ENCODE measurements at places on chromosomes 4 and X.

GRCh38 chrX:107360788-107361360 lies 88.6 kb upstream of the FRMPD3 start:
- DNase-seq: no peak

DNA sequence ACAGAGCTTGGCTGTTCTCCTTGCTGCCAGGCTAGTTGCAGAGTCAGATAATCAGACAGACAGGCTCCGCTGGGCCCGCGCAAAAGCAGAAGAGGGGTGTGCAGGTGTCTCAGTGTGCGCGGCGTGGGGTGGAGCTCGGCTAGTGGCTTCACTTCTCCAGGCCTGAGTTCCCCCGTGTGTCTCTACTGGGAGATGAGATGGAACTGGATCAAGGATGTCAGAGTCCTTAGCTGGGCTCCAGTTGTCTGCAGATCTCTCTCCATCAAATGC lies 21.1 kb downstream of the HTRA3 start:
- no peak for DNase-seq

- DNase-seq: no peak
Measured at GRCh38 chr4:151434183-151434860, 25.3 kb downstream of the FHIP1A start.

- DNase-seq: no peak
Measured at GRCh38 chr4:16237715-16238114, 11.4 kb upstream of the TAPT1 start.

DNA sequence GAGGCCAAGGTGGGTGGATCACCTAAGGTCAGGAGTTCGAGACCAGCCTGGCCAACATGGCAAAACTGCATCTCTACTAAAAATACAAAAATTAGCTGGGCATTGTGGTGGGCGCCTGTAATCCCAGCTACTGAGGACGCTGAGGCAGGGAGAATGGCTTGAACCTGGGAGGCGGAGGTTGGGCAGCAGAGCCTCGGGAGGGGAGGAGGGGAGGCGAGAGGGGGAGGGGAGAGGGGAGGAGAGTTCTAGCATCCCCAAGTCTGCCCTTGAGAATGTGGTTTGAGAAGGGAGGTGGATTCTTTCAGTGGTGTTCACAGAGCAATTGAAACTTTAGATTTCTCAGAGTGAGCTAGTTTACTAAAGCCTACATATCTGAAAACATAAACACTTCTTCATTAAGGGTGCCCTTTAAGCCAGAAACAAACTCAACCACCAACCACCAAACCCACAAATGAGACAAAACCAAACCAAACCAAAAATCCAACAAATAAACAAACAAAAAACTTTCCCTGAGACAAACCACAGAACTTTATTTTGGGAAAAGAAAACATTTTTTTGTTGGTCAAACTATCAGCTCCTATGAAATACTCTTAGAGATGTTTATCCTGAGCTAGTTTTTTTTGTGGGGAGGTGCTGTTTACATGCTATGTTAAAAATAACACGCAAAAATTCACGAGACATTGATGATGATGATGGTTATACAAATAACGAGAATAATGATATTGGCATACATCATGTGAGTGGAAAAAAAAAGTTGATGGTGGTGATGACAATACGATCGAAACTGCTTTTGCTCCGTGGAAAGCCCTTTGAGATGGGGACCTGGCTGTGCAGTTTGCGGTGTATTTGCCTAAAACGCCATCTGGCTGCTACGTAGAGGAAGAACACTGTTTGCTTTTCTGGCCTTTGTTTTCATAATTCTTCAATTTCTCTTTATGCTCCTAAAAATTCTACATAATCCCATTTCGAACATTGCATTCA lies 98.2 kb upstream of the PRKX start:
- peak; percentile 0 for DNase-seq

DNA sequence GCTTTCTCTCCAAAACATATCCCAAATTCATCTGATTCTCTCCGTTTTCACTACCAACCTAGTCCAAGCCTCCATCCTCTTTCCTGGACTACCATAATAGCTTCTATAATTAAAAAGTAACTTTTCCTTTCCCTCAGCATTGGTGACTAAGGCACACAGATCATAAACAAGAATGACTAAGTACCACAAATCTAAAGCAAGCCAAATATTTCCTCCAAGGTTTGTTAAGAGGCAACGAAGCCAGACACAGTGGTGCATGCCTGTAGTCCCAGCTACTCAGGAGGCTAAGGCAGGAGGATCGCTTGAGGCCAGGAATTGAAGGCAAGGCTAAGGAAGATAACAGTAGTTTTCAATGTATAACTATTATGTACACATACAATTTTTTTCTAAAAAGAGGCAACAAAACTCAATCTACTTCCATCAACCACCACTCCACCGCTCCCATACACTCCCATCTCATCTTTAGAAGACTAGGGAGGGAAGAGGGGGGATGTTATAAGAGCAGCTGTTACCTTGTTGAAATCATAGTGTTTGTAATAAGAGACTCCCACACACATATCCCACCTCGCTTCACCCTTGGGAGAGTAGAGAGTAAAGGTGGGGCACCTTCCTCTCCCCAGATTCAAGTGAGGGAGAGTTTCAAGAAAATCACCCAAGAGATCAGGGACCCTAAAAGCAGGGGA lies 4.2 kb upstream of the JCHAIN start:
- DNase-seq: no peak

- DNase-seq: no peak
Measured at GRCh38 chr4:6183740-6184139, 16.6 kb downstream of the JAKMIP1 start.

DNA sequence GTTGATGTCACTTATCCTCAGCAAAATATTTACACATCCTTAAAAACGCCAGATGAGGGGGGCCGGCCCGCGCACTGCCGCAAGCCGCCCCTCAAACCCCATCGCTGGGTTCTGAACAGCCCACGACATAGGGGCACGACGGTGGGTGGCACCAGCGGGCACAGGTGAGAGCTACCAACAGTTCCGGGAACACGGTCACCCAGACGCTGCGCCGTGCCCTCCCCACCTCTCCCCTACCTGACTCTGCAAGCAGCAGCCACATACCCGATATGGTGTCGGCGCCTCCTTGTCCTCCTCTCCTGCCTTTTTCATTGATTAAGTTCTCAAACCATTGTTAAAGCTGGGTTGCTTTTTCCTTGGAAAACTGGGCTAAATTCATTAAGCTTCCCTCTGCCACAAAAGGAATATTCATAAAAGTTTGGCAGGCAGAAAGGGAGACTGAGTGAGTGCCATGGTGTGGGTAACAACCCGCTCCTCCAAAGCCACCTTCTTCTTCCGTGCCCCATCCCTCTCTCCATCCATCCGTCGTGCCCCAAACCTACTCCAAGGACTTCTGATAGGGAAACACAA lies 1.4 kb downstream of the RAI2 start:
- DNase-seq: no peak

GRCh38 chrX:40148385-40149285 lies 50.9 kb upstream of the BCOR start:
- DNase-seq: no peak

DNA sequence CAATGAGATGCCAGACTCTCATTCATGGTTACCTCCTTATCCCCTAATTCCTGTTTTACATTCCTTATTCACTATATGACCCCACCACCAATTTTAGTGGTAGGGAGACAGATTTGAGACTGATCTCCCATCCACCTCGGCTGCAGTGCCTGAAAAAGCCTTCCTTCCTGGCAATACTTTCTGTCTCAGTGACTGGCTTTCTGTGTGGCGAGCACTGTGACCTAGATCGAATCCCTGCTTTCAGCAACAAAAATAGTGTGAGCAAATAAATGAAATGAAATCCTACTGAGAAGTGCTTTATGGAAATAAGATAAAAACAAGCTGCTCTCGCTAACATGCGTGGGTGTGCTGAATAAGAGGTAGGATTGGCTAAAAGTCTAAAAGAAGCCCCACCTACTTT lies 165.3 kb downstream of the GPM6A start:
- DNase-seq: no peak

DNA sequence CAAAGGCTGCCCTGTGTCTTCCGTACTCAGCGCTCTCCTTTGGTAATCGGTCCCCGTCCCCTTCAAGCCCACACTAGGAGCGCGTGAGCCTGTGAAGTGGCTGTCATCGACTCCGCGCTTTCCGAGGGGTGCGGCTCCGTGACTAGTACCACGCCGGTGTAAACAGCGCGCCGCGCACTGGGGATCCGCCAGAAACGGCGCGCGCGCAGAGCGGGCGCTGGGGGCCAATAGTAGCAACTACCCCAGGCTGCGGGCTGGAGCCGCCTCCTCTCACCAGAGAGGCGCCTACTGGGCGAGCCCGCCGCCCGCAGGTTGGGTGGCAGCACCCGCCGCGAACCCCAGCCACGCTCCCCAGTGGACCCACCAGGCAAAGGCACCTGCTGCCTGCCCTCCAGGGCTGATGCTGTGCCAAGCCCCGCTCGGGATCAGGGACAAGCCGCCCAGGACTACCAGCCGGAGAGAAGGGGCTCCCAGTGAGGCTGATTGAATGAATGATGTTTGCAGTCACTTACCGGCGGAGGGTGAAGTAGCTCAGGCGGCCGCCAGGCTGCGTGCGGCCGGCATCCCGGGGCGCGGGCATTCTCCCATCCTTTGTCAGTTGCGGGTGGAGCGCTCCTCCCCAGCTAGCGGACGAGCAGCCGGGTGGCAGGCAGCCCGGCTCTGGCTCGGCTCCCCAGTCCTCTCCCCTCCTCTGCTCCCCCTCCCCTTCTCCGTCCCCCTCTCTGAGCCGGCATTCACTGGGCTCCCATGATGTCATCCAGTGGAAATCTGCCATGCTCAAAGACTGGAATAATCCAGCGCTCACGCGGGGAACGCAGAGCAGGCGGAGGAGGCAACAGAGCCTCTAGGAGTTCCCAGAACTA lies 370.3 kb upstream of the SMIM31 start:
- peak; percentile 80 for DNase-seq

DNA sequence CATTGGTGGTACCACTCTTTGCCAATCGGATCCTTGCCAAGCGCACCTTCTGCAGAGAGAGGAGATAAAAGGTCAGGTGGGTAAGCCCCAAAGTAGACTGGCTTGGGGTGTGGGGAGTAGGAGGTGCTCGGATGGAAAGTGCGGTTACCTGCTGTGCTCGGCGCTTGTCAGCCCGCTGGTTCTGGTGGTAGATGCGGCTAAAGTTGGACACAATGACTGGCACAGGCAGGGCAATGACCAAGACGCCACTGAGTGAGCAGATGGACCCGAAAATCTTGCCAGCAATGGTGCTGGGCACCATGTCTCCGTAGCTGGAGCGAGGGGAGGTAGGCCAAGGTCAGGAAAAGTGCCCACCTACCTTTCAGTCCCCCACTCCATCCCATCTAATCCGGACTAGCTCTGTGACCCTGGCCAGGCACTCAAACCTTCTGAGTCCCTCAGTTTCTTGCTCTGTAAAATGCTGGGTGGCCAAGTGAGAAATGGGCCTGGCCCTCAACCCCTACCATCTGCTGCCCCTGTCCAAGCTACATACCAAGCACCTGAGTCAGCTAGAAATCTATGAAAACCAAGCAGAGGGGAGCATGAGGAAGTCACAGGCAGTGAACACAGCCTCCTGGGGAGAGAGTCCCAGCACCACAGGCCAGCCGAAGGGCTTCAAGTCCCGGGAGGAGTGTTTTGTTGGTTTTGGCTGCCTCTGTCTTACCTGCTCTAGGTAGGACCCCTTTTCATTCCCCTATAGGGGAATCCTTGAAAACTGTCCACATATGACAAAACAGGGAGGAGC lies 4.7 kb downstream of the KCND1 start:
- no peak for DNase-seq

GRCh38 chrX:56763556-56764152 lies 34.6 kb downstream of the NBDY start:
- DNase-seq: no peak

DNA sequence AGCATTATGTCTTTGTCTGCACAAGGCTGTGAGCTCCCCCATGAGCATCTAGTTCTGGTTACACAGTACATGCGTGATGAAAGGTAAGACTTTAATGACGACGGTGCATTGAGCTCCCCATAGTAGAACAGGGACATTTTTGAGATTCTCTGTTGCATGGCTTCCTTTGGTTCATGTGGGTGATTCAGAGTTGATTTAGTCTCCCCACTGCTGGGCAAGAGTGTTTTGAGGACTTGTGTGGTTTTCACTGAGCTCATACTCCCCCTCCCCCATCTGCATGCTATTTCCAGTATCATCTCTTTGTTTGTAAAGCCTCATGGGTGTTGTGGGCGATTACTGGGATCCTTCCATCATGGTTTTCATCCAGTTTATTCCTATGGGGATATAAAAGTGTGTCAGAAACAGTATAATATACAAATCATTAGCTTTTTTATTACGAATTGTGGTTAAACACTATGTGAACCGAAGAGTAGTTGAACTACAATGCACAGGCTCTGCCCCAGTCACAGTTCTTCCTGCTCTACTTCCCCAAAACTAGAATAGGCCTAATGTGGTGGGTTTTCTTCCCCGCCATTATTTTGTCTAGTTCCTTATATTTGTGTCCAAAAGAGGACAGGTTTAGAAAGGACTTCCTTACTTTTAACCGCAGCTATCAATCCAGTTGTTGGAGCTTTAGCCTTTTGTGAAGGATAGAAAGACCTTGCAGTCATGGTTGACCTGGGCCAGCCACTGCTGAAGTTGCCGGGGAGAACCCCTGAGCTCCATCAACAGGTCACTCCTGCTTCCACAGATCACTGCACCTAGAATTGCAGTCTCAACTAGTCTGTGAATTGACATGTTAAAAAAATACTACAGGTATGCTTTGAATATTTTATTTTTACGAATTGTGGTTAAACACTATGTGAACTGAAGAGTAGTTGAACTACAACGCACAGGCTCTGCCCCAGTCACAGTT lies 30.4 kb downstream of the KIT start:
- DNase-seq: no peak

GRCh38 chrX:77436682-77437081 lies 10.5 kb upstream of the FGF16 start:
- DNase-seq: no peak

DNA sequence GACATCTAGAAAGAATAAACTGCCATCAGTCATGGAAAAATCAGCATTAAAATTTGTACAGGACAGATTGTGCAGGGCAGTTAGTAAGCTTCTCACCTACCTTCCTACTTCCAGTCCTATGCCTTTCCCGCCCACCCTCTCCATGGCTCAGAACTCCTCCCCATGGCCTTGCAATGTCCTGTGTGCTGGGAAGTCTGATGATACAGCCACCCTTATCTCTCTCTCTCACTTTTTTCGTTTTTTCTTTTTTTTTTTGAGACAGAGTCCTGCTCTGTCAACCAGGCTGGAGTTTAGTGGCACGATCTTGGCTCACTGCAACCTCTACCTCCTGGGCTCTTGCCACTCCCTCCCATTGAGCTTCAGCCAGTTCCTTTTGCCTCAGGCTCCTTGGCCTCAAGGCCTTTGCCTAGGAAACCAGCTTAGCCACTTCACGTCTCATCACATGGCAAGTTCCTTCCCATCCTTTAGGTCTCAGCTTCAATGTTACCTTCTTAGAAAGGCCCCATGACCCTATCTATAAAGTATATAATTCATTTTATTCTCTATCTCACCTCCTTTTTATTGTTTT lies 259.7 kb downstream of the NKX6-1 start:
- DNase-seq: no peak

GRCh38 chrX:23344238-23344903 lies 9.7 kb downstream of the PTCHD1 start:
- DNase-seq: no peak

DNA sequence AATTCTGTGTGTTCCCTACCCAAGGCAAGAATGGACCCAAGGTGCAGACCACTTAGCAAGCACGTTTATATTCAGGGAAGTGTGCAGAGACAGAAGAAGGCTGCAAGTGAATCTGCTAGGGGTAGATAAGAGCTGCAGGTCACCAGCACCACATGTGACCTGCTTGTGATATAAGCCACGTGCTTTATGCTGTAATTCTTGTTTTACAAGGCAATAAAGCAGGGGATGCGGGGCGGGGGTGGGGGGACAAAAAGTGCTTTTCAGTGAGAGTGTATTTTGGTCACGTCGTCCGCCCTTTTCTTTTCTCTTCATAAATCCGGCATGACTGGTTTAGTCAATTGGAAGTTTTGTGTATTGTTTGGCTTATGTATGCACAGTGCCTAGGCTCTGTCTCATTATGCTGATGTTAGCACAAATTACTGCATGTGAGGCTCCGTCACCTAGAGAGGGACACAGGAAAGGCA lies 192.7 kb downstream of the RBMX2 start:
- no peak for DNase-seq

Data from substantia nigra (tissue), 51 donors.